ENCODE measurements at places on chromosomes 12 and 14. TPM values are rescaled to one million over a fixed set of nuclear protein-coding genes. Genes with fewer than 3 reads are reported as not detected.

Gene SIRT4
- total RNA-seq = 8.8 TPM

Gene GSC
- total RNA-seq = 2.1 TPM

Gene C12orf56
- not detected for total RNA-seq

Gene WNK1
- 197 TPM for total RNA-seq

Gene GIT2
- 45.2 TPM for total RNA-seq

Gene GZMB
- not detected for total RNA-seq

Gene RD3L
- not detected for total RNA-seq

Gene MMP17
- 12.1 TPM for total RNA-seq

Gene FAM177A1
- 73.8 TPM for total RNA-seq

Gene PIANP
- 3.1 TPM for total RNA-seq

Gene CLEC2A
- not detected for total RNA-seq

Gene PLA2G1B
- not detected for total RNA-seq

Gene RIMKLB
- total RNA-seq = 159 TPM

Gene SSPN
- total RNA-seq = 50.9 TPM

Gene CIROP
- 1.1 TPM for total RNA-seq

Gene BEST3
- total RNA-seq = not detected

All from thoracic aorta (tissue), 2 donors.